ENCODE measurements at places on chromosomes 5 and 9.
A peak's percentile ranks its signal among the peaks of the same experiment; 100 is the strongest.

GRCh38 chr5:102762562-102763227 lies 7.6 kb downstream of the PAM start:
- DNase-seq = no peak

GRCh38 chr5:34652466-34652865 lies 3.7 kb upstream of the RAI14 start:
- no peak for DNase-seq

DNA sequence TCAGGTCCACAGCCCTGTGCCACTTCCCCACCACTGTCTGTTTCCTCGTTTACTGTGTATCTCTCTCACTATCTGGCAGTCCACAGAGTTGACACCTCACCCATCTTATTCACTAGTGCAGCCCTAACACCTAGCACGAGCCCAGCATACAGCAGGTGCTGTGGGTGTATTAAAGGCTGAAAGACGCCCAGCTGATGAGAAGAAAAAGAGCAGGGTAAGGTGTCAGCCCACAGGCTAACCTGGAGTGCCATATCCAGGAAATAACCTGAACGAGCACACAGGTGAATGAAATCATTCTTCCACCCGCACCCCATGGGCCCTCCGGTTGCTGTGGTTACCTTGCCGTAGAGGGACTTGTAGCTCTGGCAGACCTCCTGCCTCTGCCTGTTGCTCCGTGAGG lies 18.6 kb downstream of the ANXA6 start:
- DNase-seq = peak; percentile 64

DNA sequence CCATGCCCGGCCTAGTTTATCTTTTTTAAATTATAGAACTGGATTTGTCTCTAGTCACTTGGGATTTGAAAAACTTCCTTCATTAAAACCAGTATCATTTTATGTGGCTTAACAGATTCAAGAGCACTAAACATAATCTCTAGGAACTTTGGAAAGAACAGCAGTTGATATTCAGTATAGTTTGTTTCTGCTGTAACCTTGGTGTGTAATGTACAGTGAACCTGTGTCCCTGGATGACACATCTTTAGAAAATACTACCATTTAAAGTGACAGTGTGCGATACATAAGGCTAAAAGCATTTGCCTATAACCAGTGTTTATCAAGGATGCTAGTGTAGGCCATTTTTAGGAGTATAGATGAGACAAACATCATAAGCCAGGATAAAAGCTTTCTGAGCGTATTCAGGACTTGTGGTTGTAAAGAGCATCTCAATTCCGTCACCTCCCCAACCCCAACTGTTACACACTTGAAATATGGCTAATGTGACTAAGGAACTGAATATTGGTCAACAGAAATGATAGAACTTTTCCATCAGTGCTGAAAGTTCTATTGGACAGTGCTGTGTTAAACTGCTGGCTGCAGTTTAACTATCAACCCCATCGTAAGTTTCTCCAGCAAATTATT lies 4.4 kb downstream of the SNX18 start:
- no peak for DNase-seq

- DNase-seq = no peak
Measured at GRCh38 chr9:92146610-92147009, 31.4 kb upstream of the SPTLC1 start.

- DNase-seq = no peak
Measured at GRCh38 chr9:36039121-36039520, 2.4 kb downstream of the RECK start.

DNA sequence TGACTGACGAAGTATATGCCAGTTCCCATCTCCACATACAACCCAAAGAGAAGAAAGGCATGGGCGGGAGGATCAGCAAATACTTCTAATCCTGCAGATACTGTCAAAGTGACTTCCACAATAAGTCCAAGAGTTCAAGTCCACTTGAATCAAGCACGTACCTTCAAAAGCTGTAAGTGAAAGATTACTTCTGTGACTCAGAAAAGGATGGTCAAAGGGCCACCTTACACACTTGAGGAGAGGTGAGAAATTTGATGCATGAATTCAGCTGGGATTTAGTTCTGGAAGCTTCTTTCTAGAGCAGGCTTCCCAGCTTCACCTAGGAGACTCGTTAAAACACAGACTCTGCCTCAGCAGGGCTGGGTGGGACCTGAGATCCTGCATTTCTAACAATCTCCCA lies 357.5 kb downstream of the GLIS3 start:
- DNase-seq = no peak

DNA sequence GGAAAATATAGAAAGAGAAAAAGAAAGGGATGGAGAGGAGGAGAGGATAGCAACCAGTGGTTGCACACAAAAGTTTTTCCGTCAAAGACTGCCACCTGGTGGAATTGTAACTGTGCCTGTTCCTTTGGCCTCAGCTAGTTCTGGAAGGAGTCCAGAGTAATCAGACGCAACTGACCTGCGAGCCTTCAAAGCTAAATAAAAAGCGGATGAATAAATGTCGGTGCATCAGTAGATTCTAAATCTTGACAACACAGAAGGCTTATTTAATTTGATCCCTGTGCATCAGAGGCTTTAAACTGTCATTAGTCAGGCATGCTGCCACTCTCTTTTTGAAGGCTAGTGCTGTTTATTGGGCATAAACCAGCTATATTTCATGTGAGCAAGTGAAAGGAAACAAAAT lies 132.9 kb upstream of the ACO1 start:
- DNase-seq = peak; percentile 24

GRCh38 chr5:147671365-147671764 lies 111.2 kb downstream of the JAKMIP2 start:
- no peak for DNase-seq

GRCh38 chr5:142529626-142530278 lies 156.1 kb downstream of the FGF1 start:
- no peak for DNase-seq

- no peak for DNase-seq
Measured at GRCh38 chr5:91469517-91470165, 86.5 kb upstream of the ARRDC3 start.

- DNase-seq = no peak
Measured at GRCh38 chr9:90458485-90458884, 184.1 kb downstream of the DIRAS2 start.

GRCh38 chr9:126485662-126486061 lies 128.1 kb upstream of the LMX1B start:
- no peak for DNase-seq

- DNase-seq = no peak
Measured at GRCh38 chr5:2515180-2515764, 236.2 kb downstream of the IRX2 start.

GRCh38 chr9:133076691-133077090 lies 14.9 kb downstream of the CEL start:
- DNase-seq = no peak

GRCh38 chr9:74821636-74822035 lies 66.1 kb downstream of the TRPM6 start:
- no peak for DNase-seq

GRCh38 chr5:148147415-148147814 lies 20.9 kb upstream of the SPINK14 start:
- no peak for DNase-seq

DNA sequence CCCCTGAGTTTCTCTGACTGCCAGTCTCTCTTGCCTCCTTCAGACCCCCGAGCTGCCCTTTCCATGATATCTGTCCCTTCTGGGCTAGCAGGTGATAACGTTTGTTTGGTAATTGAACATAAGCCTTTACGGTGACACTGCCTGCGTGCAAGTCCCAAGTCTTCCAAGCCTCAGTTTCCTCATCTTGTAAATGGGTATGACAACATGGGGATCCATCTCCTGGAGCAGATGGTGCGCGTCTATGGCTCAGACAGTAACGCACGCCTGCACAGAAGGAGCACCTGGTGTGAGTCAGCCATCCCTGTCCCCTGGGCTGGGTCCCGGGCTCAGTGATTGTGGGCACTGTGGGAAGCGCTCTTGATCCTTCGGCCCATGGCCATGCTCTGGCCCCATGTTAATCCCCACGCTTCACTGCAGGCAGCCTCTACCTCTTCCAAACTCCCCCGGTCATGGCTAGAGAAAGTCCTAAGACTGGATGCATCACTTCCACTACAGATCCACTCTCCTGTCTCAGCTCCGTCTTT lies 85.8 kb downstream of the DAP start:
- no peak for DNase-seq

DNA sequence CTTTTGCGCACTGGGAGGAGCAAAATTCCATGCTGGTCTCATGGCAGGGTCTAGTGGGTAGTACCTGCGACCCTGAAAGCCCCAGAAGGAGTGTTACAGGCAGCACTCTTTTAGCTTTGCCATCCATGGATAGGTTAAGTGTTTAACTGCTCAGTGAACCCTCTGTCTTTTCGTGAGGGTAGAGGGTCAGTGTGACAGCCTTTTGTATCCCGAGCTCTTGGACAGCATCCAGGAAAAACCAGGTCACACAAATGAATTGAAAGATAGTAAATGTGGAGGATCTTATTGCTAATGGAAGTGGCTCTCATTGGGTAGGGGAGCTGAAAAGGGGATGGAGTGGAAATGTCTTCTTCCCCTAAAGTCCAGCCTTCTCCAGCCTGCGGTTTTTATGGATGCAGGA lies 57.8 kb upstream of the CCDC112 start:
- no peak for DNase-seq
